WTC11 (cell line): ENCODE measurements at places on chromosomes 16 and 17. TPM values are rescaled to one million over a fixed set of nuclear protein-coding genes. Genes with fewer than 3 reads are reported as not detected.

EXOC3L1 gene
- total RNA-seq = 4.0 to 4.9 TPM (median 4.8 TPM) in 3 replicates

GRCh38 chr16:69093974-69094373 lies 11.5 kb upstream of the HAS3 start:
- DNase-seq = no peak

DNA sequence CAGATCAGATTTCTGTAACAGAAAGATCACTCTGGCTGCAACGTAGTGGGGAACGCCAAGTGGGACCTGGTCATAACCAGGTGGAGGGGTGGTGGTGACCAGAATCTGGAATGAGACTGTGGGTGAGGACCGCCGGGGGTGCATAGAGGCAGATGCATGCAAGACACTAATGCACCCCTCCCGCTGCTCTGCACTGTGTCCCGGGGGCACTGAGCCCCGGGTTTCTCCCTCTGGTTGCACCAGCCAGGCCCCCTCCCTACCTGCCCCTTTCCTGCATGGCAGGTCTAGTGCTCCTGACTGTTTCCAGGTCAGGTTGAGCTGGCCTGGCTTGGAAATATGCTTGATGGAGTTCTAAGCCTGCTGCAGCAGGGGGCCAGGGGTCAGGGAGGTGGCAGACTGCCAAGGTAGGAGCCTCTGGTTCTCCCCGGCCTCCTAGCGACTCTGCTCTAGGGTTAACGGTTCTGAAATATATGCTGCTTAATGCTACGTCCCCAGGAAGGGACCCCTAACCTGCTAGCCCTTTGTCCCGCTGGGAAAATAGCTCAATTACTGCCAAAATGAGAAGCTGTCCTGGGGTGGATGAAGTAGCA lies 94.3 kb downstream of the SDK2 start:
- no peak for DNase-seq

- DNase-seq = no peak
These were observed 1.7 kb downstream of the TNFRSF13B start for GRCh38 chr17:16969931-16970906.
